Activated naive CD8-positive, alpha-beta T cell treated with anti-CD3 and anti-CD28 coated beads for 36 hours (primary cell): ENCODE measurements at places on chromosomes 7 and 10. TPM values are rescaled to one million over a fixed set of nuclear protein-coding genes. Genes with fewer than 3 reads are reported as not detected.

- no peak for DNase-seq
These were observed 69.0 kb upstream of the ARHGAP21 start for GRCh38 chr10:24792638-24793037.

GRCh38 chr7:141562036-141562435 lies 10.8 kb downstream of the AGK start:
- DNase-seq: no peak

GRCh38 chr10:131119626-131120355 lies 191.7 kb downstream of the TCERG1L start:
- DNase-seq: no peak

- DNase-seq: no peak
These were observed 178.2 kb downstream of the CCDC3 start for GRCh38 chr10:12823328-12823727.

The ATP6V0A4 gene
- not detected for total RNA-seq

The GPR22 gene
- not detected for total RNA-seq

The HTRA1 gene
- total RNA-seq: not detected

The CTNNA3 gene
- total RNA-seq: not detected

The DRGX gene
- total RNA-seq: not detected
